ENCODE measurements at places on chromosomes 6 and 20.

DNA sequence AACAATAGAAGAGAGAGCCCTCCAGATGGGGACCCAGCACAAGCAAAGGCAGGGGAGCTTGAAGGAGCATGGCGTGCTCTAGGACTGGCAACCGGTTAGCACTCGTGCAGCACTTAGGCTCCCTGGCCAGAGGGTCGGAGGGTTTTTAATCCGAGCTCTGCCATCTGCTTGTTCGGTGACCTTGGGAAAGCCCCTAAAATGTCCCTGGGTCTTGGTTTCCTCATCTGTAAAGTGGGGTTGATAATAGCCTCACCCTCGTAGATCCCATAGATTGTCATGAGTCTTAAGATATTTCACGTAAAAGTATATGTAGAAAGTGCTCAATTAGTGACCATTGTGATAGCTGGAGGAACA, 16.6 kb upstream of the HCK start:
- DNase-seq, result no peak

- DNase-seq, result peak; percentile 10
These were observed 8.8 kb upstream of the NDRG3 start for GRCh38 chr20:36754656-36755222.

- DNase-seq, result peak; percentile 92
These were observed 51.1 kb downstream of the GTF2H5 start for GRCh38 chr6:158219228-158219627.

DNA sequence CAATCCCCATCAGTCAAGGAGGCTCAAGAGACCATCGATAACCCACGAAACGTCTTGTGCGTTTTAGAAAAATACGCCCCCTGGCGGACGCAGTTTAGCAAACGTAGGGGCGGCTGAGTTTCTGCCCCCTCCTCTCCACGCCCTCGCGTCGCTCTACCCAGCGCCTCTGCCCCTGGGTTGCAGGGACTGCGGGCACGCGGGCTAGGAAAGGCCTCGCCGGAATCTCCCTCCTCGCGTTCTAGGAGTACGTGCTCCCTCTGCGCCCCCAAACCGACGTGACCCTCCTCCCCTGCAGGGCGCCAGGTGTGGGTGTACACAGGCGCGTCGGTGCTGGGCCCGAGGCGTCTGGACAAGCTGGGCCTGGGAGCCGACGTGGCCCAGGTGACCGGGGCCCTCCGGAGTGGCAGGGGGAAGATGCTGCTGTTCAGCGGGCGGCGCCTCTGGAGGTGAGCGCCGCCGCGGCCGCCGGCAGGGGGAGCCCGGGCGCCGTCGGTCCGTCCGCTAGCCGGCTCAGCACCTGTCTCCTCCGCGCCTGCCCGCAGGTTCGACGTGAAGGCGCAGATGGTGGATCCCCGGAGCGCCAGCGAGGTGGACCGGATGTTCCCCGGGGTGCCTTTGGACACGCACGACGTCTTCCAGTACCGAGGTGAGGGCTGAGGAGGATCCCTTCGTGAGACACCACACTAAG, 5.3 kb downstream of the MMP9 start:
- DNase-seq, result no peak

DNA sequence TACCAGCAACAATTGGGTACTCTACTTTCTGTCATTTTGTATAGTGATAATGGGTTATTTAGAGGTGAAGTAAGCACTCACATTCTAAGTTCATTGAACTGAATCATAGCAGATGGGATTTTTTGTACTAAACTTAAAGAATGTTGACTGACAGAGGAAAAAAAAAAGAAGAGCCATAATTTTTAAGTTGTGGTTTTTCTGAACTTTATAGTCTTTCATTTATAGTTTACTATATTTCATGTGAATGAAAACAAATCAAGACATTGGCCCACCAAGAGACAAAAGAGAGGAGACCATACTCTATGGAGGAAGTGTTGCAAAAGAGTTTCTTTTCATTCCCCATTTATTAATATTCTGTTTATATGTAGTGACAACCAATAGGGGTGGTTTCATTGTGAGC, 685.7 kb downstream of the BCKDHB start:
- DNase-seq, result no peak

GRCh38 chr20:16641511-16642023, 68.3 kb upstream of the KIF16B start:
- no peak for DNase-seq

- DNase-seq, result no peak
These were observed 172.8 kb upstream of the SNX9 start for GRCh38 chr6:157650261-157650640.

DNA sequence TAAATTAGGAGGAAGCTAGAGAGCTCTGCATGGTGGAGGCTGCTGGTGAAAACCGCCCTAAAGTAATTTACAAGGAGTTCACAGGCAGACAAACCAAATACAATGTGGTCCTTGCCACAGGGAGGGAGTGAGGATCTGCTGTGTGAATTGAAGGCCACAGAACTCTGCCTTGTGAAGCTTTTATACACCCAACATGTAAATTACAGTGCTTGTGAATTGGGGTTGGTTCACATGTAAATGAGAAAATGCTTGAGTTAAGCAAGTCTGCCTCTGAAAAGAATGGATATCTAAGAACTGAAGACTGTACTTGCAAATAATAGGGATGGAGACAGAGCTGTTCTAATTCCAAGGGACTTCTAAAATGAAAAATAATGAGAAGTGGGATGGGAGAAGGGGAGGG, 194.2 kb downstream of the SLC35F1 start:
- DNase-seq, result no peak

DNA sequence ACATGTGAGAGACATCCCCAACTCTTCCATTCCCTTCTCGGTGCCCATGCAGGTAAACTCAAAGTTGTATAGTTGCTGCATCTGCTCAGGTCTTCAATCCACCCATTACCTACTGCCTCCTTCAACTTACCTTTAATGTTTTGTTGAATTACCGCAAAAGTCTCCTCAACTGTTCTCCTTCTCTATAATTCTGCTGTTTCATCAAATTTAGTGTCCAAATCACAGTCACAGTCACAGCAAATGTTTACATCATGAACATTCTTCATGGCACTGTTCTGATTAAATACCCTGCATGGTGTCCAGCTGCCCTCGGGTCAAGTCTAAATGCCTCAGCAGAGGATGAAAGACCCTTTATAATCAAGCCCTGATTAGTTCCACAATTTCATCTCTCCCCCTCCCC, 130.1 kb downstream of the IPCEF1 start:
- no peak for DNase-seq

DNA sequence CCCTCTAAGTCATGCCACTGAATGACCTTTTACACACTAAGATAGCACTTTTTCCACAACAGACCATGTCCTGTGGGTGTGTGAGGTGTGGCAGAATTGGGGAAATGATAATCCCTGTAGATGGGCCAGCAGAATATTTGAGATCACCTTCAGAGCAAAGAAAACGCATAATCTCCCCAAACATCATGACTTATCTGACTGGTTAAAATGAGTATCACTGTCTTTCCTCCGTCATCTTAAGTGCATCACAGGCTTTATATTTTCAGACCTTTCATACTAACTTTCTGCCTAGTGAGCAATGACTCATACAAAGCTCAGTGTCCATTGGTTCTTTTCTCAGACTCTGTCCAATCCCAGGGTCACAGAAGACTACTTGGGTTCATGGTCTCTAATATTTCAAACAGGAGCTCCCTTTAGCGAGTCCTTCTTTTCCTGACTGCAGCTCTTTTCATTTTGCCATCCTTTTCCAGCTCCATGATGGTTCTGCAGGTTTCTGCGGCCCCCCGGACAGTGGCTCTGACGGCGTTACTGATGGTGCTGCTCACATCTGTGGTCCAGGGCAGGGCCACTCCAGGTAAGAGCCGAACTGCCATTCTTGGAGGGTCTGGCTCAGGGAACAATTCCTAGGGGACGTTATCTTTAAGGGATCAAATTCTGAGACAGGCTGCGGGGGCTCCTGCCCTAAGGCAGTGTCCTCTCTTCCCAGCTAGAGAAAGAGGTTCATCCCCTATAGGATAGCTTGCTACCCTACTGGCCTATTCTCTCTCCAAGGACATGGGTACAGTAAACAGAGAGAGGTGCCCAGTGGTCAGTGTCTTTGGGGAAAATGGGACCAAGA, at the start of gene HLA-DPB1:
Gene HLA-DPB1 (plus strand): TSS at position 423 of the 838 bp plus-strand sequence. CDS start 52 bp downstream, at position 475.
- no peak for DNase-seq

- DNase-seq, result no peak
These were observed 13.7 kb upstream of the PLCG1 start for GRCh38 chr20:41123631-41124030.

GRCh38 chr6:169161572-169162167, 92.0 kb downstream of the THBS2 start:
- no peak for DNase-seq

DNA sequence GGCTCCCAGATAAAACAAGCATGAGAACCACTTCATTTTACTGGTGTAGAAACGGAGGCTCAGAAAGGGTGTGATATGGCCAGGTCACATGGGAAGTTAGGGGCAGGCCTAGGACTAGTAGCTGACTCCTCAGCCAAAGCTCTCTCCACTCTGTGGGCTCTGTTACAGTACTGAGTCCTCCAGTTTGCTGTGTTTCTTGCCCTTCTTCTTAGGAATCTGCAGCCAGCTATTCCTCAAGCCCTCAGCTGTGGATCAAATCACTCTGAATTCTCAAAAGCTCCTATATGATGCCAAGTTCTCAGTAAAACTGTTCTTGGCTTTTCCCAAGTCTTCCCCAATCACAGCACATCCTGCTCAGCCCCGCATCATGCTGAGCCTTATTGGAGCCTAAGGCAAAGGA, 42.5 kb upstream of the ADGRF1 start:
- no peak for DNase-seq

- DNase-seq, result no peak
These were observed 266.0 kb upstream of the CITED2 start for GRCh38 chr6:139640448-139640847.

DNA sequence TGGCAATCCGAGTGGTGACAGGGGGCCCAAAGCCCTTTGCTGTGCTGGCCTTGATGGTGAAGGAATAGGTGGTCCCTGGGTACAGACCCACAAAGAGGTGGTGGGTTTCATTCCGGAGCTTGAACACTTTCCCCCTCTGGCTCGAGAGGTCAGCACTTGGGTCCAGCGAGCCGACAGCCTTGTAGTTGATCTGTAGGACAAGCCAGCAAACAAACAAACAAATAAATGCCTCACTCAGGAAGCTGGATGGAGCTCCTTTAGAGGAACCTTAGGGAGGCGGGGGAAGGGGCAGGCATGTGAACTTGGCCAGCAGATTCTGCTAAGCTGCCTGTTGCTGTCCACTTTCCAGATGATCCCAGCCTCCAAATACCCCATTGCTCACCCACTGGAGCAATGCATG, 733.9 kb upstream of the CHD6 start:
- no peak for DNase-seq

DNA sequence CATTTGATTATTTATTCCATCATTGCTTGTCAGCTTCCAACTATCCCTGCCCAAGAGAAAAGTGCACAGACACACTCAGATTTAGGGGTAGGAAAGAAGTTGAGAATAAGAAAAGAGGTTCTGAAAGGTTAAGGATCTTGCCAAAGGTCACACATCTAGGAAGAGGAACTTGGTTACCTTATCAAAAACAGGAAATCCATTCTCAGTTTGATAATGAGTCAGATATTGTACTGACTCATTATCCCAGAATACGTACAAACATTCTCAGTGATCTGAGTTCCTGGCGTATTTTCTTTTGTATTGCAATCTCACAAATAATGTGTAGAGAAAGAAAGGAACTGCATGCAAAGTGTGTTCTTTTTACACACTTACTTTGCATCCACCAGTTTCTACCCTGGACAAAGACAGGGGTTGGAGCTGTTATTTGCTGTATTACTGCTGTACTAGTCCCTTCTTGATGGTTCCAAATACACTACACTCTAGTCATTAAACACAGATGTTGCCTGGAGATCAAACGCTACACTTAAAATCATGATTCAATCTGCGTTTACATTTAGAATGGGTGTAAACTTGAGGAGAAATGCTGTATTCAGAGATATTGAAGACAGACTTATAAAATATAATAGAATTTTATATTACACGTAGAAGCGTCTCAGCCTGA, 545.7 kb downstream of the PRKN start:
- DNase-seq, result no peak

- DNase-seq, result no peak
These were observed 236.0 kb downstream of the ADGRG6 start for GRCh38 chr6:142537612-142538478.

- no peak for DNase-seq
These were observed 246.8 kb upstream of the SGK1 start for GRCh38 chr6:134564705-134565104.

DNA sequence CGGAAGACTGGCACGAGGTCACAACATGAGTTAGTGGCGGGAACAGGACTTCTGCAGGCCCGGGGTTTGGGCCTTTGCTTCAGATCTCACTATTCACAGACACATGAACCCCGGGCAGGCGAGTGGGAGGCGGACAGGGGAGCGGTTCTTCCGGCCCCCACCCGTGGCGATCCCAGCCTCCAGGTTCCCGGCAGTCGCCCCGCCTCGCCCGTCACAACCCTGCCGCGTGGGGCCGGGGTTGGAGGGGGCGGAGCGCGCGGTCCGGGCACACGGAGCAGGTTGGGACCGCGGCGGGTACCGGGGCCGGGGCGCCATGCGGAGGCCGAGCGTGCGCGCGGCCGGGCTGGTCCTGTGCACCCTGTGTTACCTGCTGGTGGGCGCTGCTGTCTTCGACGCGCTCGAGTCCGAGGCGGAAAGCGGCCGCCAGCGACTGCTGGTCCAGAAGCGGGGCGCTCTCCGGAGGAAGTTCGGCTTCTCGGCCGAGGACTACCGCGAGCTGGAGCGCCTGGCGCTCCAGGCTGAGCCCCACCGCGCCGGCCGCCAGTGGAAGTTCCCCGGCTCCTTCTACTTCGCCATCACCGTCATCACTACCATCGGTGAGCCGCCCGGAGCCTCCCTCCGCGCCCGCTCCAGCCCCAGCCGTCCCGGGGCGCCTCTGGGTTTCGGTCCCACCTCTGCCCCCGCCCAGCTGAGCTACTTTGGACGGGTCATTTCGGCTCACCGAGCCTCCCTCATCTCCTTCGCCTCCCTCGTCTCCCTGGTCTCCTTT, at the start of gene KCNK15:
Gene KCNK15 (plus strand): TSS at position 268 of the 769 bp plus-strand sequence. CDS start 46 bp downstream, at position 314.
- no peak for DNase-seq

DNA sequence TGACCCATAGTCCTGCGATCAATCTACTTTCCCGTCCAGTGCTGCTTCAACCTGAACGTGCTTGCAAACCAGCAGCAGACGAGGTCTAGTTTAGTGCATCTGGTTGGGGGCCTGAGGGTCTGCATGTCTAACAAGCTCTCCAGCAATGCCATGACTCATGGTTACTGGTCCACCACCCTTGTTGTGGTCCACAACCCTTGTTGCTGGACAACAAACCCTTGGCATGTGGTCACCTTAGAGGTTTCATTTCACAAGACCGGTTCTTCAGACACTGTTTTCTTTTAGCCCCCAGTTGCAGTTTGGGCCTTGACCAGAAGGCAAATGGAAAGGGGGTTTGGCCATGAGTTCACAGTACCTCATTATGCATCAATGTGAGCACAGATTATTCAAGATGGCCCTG, 424.8 kb downstream of the QKI start:
- DNase-seq, result no peak

All from AG04449 (cell line).